Activated CD8-positive, alpha-beta memory T cell treated with anti-CD3 and anti-CD28 coated beads, Interleukin-2, amount 50 U/mL, for 48 hours (primary cell): ENCODE measurements at places on chromosomes 13 and 19.

DNA sequence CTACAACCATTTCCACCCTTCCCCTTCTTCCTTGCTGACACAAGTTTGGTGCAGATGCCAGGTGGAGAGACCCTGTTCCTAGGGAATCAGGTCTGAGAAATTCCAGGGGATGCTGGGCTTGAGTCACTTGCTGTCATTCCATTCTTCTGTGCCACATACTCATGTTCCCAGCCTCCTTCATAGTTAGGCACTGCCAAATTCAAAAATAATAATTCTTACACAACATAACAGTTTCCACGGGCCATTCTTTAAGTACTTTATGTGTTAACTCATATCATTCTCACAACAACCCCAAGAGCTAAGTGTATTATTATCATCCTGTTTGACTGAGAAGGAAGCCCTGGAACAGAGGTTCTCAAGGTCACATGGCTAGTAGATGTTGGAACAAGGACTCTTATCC lies 27.1 kb upstream of the POMP start:
- DNase-seq: no peak

DNA sequence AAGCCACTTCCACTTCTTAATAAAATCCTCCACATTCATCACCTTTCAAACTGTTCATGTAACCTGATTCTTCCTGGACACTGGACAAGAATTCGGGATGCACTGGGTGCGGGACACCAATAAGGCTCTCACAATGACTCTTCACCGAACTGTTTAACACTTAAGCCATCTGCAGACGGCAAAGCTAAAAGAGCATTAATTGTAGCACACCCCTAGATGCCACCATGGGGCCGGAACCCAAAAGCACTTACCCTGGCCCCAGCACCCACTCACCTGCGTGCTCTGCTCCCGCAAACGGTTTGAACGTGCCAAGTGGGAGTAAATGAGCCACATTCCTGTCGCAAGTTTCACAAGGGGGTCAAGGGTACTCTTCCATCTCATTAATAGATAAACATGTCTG lies 254.3 kb upstream of the PRR20A start:
- DNase-seq: no peak

DNA sequence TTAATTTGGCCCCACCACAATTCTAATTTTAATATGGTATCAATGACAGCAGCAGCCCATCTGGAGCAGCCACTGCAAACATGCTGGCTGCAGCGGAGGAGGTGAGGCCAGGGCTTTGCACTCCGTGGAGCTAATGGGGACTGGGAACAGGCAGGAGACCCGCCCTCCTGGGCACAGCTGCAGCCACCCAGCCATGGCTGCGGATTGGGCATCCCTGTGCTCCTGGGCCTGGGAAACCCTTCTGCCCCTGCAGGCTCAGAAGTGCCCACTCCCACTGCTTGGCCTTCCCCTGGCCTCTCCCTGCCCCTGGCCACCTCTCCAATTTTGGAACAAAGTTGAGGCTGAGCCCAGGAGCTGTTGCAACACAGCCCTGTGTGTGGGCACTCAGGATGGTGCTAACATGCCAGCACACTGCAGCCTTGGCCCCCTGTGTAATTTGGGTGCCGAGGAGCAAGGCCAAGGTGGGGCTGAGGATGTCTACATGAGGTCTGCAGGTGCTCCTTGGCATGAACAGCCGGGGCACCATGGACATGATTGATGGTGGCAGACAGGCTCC lies 123.6 kb downstream of the PCDH9 start:
- DNase-seq: no peak

DNA sequence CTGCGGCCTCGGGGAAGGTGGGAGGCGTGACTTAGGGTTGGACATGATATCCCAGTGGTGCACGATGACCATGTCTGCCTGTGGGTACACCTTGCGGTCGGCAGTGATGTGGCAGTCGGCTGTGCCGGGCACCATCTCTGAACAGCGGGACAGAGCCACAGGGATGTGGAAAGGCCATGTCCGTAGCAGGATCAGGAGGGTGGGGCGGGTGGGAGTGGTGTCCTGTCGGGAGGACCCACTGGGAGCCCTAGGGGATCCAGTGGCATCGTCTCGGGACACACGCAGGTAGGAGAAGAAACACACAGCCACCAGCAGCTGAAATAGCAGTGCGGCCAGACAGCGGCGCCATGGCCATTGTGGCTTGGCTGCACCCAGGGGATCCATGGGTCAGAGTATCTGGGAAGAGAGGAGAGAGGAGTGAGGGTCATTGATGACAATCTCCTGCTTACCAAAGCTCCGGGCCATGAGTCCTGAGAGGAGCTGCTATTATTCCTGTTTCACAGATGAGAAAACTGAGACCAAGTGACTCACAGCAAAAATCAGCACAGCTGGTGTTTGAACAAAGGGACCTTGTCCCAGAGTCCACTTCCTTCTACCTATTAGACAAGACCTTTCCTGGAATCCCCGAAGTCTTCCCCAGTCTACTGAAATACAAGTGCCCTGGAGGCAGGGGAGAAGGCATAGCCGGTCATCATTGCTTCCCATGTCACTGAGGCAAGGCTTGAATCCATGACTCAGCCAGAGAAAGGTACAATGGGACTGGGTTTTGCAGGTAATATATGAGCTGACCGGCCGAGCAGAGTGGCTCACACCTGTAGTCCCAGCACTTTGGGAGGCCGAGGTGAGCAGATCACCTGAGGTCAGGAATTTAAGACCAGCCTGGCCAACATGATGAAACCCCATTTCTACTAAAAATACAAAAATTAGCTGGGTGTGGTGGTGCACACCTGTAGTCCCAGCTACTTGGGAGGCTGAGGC lies 5.2 kb upstream of the FUT6 start:
- DNase-seq: no peak

- DNase-seq: no peak
Observed at GRCh38 chr13:40933508-40934204, 85.5 kb downstream of the ELF1 start.

DNA sequence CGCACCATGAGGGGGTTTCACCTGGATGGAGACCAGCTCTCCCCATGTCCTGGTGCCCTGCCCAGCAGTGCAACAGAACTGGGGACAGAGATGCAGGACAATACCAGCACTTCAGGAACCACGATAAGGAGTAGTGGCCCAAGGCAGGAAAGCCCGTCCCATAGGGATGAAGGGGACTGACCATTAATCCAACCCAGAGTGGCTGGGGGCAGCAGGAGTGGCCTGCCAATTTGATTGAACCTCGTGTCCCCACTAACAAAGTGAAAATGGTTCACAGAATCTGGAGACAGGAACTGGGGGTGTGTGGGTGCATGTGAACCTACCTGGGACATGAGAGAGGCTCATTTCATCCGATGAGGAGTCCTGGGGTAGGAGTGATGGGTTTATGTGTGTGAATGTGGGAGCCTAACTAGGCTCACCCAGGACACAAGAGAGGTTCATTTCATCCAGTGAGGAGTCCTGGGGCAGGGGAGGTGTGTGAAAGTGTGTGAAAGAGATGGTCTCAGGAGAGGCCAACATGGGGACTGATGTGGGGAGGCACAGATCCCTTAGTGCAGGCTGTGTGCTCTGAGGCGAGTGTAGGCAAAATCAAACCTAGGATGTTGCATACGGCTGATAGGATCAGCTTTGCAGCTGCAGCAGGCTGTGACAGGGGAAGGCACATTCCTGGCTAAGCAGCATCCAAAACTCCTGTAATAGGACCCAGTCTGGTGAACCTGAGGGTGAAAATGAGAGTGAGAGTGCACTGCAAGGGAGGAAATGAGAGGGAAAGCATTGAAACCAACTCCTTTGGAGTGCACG lies 98.2 kb downstream of the ZNF429 start:
- DNase-seq: no peak

GRCh38 chr19:4284974-4285373 lies 5.9 kb downstream of the SHD start:
- no peak for DNase-seq

- DNase-seq: no peak
Observed at GRCh38 chr19:17035842-17036424, 9.3 kb upstream of the CPAMD8 start.

- no peak for DNase-seq
Observed at GRCh38 chr19:335486-336066, 9.0 kb downstream of the MIER2 start.

DNA sequence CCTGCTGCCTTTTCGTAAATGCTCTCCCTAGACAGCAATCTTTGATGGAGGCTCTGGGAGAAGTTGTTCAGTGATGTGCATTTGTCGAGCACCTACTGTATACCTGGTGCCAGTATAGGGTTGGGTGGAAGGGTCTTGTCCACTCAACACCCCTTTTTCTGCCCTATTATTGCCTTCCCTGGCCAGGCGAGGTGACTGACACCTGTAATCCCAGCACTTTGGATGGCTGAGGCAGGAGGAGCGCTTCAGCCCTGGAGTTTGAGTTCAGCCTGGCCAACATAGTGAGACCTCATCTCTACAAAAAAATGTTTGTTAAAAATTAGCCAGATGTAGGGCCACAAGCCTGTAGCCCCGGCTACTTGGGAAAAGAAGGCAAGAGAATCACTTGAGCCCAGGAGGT lies 49.3 kb downstream of the NFIC start:
- no peak for DNase-seq

DNA sequence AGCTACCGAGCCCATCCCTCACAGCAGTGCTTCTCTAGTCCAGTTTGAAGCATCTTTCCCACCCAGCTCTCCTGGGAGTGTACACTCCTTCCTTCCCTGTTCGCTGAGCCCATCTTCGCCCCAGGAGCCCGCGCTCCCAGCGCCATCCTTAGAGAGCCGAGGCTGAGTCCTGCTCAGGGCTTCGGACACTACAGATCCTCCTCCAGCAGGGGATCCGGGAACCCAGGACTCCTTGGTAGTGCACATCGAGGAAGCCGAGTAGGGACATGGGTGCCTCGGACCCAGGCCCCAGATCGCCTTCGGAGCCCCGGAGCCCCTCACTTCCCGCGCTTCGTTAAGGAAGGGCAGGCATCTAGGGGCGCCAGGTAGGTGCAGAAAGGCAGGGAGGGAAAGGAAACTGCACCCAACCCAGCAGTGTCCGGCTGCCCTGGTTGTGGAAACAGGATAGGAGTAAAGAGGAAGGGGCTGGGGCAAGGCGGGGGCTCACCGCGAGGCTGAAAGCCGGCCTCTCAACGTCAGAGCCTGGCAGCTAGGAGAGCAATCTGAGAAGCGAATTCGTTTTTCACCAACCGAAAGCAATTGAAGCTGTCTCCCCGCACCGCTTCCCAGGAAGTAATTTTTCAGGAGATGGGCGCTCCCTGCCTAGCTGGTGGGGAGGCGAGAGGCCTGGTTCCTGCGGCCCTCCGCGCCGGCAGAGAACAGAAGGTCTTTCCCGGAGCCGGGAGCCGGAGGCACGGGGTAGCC lies 1.0 kb downstream of the PDX1 start:
- peak; percentile 66 for DNase-seq

GRCh38 chr19:39053276-39054090 lies 21.1 kb upstream of the FBXO27 start:
- DNase-seq: no peak

- no peak for DNase-seq
Observed at GRCh38 chr13:26601669-26602068, 44.2 kb downstream of the WASF3 start.

DNA sequence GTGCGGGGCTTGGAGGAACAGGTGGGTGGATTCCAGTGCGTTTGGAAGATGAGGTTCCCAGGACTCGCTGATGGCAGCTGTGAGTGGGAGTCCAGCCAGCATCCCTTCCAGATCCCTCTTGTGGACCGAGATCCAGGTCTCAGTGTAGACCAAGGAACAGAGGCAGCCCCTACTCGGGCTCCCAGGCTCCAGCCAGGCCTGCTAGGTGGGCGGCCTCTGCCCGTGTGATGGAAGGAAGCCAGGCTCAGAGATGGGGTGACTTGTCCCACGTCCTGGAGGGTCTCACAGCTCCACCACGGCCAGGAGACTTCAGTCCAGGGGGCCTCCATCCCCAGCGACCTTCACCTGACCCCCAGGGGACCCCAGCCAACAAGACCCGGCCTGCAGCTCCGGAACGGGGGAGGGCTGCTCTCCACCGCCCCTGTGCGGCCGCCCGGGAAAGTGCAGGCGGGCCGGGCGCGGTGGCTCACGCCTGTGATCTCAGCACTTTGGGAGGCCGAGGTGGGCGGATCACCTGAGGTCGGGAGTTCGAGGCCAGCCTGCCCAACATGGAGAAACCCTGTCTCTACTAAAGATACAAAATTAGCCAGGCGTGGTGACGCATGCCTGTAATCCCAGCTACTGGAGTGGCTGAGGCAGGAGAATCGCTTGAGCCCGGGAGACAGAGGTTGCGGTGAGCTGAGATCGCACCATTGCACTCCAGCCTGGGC lies 729 bp upstream of the MADCAM1 start:
- peak; percentile 88 for DNase-seq

DNA sequence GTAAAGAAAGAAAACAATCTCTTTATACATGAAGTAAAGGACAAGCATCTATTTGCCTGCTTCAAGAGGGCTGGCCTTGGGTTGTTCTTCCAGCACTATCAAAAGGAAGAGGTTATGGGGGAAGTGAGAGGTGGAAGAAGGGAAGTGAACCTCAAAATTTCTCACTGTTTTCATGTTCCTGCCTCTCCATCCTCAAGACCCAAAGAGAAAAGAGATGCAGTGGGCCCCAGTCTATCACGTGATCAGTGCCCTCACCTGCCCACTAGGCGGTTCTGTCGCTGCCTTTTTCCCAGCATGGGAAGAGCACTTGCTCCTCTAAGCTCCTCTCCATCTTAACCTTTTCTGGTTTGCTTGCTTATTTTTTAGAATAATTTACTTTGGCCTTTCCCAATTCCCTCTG lies 6.2 kb upstream of the USP12 start:
- no peak for DNase-seq

DNA sequence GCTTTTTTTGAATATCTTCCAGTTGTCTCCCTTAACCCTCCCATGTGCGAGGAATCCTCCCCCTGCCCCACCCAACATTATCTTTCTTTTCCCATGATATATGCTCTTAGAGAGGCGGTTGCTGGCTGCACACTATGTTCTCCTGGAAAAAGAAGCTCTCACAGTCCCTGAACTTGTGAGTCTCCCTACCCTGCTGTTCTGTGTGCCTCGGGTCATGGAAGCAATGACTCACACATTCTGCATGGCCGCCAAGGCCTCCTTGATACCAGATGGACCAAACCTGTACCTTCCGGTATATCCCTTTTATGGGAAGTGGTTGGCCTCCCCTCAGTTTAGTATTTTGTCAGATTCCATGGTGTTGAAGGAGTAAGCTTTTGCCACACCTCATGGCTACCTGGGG lies 705.4 kb downstream of the SLITRK6 start:
- no peak for DNase-seq

GRCh38 chr19:33686262-33686661 lies 64.5 kb downstream of the CHST8 start:
- peak; percentile 20 for DNase-seq

DNA sequence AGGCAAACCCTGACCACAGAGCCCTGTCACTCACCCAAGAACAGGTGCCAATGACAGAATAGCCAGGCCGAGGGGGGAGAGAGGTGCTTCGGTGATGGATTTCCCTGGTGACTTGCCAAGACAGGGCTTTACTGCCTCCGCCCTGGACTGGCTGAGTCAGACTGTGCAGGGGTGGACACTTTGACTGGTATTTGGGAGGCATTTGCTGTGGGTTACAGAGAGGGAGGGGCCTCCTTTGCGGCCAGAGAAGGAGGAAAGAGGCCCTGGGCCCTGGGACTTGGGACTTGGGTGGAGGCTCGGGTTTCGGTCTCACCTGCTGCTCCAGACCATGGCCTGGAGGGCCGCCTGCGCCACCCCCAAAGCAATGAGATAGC lies 4.6 kb upstream of the EPS8L1 start:
- DNase-seq: no peak

- no peak for DNase-seq
Observed at GRCh38 chr13:50382511-50382910, 367.3 kb downstream of the KCNRG start.

- no peak for DNase-seq
Observed at GRCh38 chr19:40687525-40688016, 2.9 kb downstream of the NUMBL start.
